Fibroblast of skin of left biceps (primary cell): ENCODE measurements at places on chromosomes 2 and 18.

DNA sequence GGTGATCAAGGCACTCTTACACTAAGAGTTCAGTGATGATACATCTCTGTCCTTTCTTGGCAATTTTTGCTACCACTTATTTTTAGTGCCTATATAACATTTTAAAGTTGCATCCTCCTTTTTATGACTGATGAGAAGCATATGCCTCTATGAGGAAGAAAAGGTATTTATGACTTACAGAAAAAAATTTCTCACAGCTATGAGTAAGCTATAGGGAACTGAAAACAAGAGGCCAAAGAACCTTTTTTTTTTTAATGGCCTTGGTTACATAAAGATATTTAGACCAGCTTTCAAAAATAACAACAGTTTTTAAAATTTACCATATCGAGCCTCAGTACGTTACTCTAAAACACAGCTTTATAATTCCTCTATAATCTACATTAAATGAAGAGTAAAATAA is 21.3 kb downstream of the MBD5 start:
- peak; percentile 18 for DNase-seq

DNA sequence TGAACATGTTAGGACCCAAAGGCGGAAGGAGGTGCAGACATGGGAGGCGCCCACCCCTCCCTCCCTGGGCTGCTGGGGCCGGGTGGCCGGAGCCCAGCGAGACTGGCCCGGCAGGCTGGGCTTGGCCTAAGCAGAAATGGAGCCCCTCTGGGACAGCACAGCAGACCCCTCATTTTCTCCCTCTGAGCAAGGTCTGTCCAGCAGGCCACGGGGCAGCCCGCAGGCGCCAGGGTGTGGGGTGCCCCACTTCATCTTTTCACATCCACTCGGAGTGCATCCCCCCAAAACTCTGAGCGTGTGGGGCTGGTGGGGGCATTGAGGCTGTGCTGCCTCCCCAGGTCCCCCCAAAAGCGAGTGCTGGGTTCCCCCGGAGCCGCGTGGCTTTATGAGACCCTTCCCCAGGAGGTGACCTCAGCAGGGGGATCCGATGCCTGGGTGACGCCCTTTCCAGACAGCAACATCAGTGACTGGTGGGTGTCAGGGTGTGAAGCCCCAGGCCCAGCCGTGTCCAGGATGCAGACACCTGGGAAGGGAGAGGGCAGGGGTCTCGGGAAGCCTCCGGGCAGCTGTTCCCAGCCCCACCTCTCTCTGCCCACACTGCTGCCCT is 36.7 kb upstream of the GPC1 start:
- DNase-seq, result no peak

- no peak for DNase-seq
Observed at GRCh38 chr2:128362176-128362888, 43.7 kb upstream of the HS6ST1 start.

DNA sequence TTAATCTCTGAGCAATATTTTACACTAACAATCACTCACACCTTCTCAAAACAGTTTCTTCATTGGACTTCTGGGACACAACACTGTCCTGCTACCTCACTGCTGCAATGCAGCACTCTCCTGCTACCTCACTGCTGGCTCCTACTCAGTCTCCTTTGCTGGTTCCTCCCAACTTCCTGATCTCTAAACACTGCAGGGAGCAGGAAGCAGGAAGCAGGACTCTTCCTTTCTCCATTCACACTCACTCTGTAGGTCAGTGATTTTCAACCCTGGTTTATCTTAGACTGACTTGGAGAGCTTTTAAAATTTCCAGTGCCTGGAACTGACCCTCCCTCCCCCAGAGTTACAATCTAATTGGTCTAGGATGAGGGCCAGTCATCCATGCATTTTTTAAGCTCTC is 243.4 kb upstream of the RBBP8 start:
- DNase-seq, result no peak

- no peak for DNase-seq
Observed at GRCh38 chr18:65468881-65469280, 281.9 kb upstream of the CDH7 start.

- DNase-seq, result no peak
Observed at GRCh38 chr2:134281815-134282419, 28.0 kb downstream of the MGAT5 start.

GRCh38 chr2:213150315-213151097 is 906 bp downstream of the IKZF2 start:
- no peak for DNase-seq

GRCh38 chr18:76959605-76960004 is 137.2 kb downstream of the ZNF236 start:
- DNase-seq, result no peak

GRCh38 chr2:27250652-27251379 is 12.0 kb downstream of the SLC30A3 start:
- DNase-seq, result no peak

GRCh38 chr18:26460449-26461091 is 87.8 kb downstream of the KCTD1 start:
- no peak for DNase-seq

- DNase-seq, result no peak
Observed at GRCh38 chr18:6205706-6206105, 209.0 kb downstream of the L3MBTL4 start.

DNA sequence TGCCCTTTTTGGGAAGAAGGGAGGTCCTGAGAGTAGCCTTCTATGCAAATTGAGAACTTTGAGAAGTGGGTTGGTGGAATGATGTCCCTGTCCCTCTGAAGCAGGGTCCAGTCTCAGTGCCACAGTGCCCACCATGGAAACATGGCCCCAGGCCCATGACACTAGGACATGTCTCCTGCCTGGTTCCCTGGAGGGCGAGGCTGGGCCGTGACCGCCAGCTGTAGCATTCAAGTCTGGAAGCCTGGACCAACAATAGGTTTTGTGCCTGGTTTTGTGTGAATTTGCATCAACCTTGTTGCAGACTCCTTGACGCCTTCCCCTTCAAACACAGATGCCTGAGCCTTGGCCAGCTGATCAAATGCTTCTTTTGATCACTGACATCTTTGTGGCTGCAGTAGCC is 27.5 kb downstream of the ARID5A start:
- DNase-seq, result no peak

GRCh38 chr2:42199626-42200025 is 30.5 kb downstream of the EML4 start:
- DNase-seq, result no peak

DNA sequence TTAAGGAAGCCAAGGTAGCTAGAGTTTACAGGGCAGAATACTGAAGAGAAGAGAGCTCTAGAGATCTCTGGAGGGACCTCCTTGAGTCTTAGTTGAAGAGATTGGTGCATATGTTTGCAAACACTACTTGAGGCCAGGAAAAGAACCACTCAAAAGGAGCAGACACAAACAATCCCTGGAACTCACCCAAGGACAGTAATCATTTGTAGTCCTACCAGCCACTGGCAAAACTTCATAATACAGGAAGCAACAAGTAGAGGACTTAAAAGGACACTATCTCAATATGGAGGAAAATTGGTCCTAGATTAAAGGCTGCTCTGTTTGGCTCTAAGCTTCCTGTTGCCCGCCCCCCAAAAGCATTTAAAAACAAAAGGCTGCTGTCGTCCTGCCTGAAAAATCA is 46.9 kb upstream of the UBXN4 start:
- no peak for DNase-seq

DNA sequence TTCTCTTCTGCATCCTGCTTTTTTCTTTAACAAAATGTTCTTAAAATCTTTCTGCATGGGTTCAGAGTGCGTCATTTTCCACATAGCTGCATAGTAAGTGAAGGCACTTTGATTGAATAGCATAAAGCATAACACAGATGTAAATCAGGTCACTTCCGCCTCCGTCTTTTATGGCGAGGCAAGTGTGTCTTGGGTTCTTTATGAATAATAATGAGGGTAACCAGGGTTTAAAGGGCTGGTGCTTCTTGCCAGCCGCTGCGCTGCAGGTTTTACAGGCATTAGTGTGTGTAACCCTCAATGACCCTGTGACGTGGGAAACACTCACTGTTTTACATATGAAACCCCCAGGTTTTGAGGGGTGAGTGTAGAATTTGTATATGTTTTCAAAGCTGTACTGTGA is 164.2 kb downstream of the MYT1L start:
- no peak for DNase-seq

DNA sequence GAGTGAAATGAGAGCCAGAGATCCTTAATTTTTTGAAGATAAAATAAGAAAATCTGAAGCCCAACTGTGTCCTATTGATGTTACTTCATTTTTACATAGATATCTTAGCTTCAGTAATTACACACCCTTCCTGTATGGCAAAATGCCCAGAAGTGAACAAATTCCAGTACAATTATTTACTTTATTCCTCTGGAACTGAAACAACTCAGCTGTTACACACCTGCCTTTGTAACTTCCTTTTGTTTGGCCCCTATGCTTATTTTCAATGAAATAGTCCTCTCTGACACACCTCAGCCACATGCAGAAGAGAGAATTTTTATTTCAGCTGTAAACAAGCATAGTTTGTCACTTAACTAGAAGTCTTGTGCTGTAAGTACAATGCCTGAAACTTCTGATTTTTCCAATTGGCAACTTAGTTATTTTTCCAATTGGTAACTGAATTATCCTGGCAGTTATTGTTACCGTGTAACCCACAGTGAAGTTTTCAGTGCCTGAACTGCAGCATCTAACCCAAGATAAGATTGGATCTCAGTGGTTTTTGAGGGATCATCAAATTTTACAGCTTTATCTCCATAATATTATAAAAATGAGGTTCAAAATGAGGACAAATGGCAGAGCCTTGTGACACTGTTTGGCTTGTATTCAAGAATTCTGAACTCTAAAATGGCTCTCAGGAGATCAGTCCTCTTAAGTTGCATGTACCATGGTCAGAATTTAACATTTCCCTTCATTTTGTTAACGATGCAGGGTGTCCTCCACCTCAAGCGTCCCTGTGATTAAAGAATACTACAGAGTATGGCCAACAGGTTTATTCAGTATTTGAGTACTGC is 82.6 kb downstream of the PKP4 start:
- DNase-seq, result peak; percentile 47

GRCh38 chr2:20618886-20619521 is 31.9 kb downstream of the HS1BP3 start:
- no peak for DNase-seq

DNA sequence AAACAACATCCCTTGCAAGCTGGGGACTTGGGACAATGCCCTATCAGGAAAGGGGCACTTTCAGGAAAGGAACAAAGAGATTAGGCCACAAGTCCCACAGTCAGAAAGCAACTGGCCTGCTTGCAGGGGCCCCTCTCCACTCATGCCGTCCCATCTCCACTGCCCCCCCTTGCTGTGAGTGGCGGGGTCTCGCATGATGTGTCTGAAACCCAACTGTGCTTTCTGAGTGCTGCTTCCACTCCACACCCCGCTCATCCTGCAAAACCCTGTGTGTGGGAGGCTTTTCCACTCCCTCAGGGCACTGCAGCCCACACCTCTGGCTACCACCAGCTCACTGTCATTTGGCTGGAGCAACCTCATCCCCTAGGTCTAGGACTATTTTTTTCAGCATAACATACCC is 7.9 kb downstream of the HS6ST1 start:
- DNase-seq, result no peak

DNA sequence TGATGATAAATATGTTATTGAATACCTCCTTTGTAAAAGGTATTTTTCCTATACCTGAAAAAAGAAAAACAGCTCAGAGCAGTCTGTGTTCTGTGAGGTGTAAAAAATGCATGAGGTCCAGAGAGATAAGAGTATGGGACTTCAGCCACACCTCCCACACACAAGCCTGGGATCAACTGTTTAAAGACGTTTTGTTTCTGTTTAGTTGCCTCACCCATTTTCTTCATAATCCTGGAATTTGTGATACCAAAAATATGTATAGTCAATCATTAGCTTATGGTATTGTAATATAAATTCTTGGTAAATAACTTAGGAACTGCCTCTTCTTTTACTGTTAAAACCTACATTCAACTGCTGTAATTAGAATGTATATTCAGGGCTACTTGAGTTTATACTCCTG is 1322.9 kb upstream of the TMEFF2 start:
- no peak for DNase-seq

GRCh38 chr2:39304729-39305128 is 61.0 kb upstream of the CDKL4 start:
- DNase-seq, result no peak

DNA sequence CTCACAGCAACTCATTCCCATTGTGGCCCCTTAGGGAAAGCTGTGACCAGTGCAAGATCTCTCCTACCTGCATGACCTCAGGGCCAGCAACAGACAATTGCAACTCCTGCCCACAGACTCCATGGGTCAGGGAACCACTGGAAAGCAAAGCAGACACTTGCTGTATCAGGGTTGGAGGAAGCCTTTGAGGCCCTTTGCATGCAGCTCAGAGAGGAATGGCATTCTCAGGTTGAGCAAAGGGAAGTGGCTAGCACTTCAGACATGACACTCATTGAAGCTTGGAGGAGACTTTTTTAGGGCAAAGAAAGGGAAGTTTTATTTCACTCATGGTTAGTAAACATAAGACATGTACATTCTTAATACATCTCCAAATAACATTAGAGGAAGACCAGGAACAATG is 22.1 kb downstream of the IL1F10 start:
- DNase-seq, result no peak

- no peak for DNase-seq
Observed at GRCh38 chr2:190105554-190105953, 43.0 kb upstream of the MSTN start.

DNA sequence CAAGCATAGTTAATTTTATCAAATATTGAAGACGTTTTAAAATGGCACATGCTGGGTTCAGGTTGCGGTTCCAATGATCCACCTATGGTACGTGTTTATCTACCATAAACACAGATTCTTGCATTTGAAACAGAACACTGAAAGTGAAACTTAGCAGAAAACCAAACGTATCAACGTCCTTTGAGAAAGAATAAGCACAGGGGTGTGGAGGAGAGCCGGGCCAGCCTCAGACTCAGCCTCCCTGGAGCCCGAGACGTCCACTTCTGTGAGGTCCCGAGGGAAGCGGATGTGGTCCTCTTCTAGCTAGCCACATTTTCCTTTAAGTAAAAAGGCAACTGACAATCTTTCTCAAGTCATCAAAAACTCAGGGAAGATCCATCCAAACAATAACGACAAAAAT is 195.9 kb downstream of the RTP5 start:
- no peak for DNase-seq

GRCh38 chr2:27942612-27943547 is 52.4 kb downstream of the BABAM2 start:
- DNase-seq, result no peak

DNA sequence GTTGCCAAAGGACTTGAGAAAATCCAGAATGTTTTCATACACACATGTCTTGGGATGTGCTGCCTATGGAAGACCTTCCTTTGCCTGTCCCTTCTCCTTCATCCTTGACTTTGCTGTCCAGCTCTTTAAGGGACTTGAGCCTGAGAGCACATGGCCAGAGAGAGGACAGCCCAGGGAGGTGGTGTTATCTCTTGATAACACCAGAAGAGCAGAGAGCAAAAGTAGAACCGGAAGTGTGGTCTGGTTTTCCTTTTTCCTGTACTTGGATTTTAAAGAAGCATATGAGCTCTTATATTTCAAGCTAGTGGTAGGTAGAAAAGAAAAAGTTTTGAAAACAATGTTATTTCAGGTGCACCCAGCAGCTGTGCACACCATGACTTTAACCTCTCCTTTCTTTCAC is 94.1 kb upstream of the ZNF532 start:
- no peak for DNase-seq

GRCh38 chr2:187580462-187581124 is 26.4 kb upstream of the TFPI start:
- peak; percentile 49 for DNase-seq
